ENCODE measurements at places on chromosomes 1 and 21. TPM values are rescaled to one million over a fixed set of nuclear protein-coding genes. Genes with fewer than 3 reads are reported as not detected.

The PTBP2 gene
- 41.7 TPM for total RNA-seq

The CCDC17 gene
- total RNA-seq, result 4.0 TPM

The CSF3R gene
- total RNA-seq, result not detected

The EIF2D gene
- 33.5 TPM for total RNA-seq

The MUL1 gene
- 23.7 TPM for total RNA-seq

The DMRTA2 gene
- total RNA-seq, result 0.18 TPM

The MTX1 gene
- total RNA-seq, result 13.7 TPM

The WLS gene
- 27.3 TPM for total RNA-seq

The PCSK9 gene
- total RNA-seq, result 2.5 TPM

The ZC3H12A gene
- 5.3 TPM for total RNA-seq

The PPM1J gene
- 0.63 TPM for total RNA-seq

The TEKT2 gene
- 2.1 TPM for total RNA-seq

The PIGC gene
- total RNA-seq, result 25.2 TPM

The CLCA1 gene
- not detected for total RNA-seq

The PGLYRP3 gene
- not detected for total RNA-seq

The NPPB gene
- not detected for total RNA-seq

The RAB13 gene
- total RNA-seq, result 308 TPM

The SPATA21 gene
- total RNA-seq, result not detected

The PCAT6 gene
- total RNA-seq, result not detected

The KIF1B gene
- total RNA-seq, result 34.8 TPM
